ENCODE measurements at places on chromosomes 12 and 14.

- no peak for DNase-seq
Observed at GRCh38 chr12:68189821-68190242, 30.3 kb upstream of the IFNG start.

DNA sequence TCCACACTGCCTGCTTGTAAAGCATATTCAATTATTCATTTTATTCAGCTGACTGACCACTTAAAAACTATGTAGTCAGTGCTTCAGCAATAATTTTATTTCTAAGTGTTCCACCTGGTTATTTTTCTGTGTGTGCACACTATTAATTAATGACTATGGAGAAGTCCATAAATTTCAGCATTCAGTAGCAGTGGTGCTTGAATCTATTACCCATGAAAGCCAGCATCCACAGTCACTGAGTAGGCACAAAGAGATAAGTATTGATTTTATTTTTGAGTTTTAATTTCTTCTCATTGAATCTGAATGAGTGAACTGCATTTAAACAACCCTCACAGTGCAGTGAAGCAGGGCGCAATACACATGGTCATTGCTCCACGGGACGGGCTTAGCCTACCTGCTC lies 643.1 kb downstream of the GALC start:
- DNase-seq, result no peak

DNA sequence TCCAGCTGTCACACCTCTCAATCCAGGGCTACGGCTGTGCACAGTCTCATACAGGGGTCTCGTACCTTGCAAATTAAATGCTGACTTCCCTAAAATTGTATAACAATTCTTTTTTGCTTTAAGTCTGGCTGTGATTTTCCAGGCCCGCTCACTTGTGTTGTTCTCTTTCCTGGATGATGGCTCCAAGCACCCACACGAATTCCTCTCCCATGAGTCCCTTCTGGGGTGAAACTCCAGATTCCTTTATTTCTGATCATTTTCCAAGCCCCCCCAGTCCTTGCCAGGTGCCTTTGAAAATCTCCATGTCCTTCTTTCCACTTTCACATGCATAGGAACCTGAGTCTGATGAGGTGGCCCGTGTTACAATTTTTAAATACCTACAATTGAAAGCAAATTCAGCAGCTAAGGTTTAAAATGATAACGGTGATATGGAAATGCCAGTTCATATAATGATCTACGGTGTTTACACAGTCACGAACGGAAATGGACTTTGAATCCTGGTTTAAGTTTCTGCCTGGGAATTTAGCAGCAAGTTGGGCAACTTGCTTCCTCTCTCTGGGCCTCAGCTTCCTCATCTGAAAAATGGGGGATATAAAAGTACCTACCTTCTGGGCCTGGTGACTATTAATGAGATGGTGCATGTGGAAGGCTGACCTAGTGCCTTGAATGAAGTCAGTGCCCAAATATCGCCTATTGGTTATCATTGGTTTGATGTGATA lies 85.5 kb downstream of the STAB2 start:
- DNase-seq, result no peak

- peak; percentile 7 for DNase-seq
Observed at GRCh38 chr14:50396631-50397389, at the start of gene CDKL1. Gene CDKL1, minus strand, starts transcription at chr14:50396881. Its CDS starts 1,013 bp downstream, at chr14:50395868.

DNA sequence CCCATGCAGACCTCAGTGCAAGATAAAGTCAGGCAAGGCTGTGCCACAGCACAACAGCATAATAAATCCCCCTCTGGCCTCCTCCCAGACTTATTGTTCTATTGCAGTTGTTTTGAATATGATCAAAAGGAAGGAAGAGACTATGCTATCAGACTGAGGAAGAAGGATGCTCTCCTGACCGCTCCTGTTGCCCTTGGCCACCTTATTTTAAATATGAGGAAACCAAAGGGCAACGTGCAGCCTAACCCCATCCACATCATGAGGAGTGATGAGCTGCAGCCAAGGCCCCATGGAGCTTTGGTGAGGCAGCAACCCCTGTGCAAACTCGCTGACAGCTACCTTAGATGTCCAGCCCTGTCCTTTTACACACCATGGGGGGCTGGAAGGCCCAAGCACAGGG lies 291.7 kb downstream of the ZFP36L1 start:
- no peak for DNase-seq

- DNase-seq, result no peak
Observed at GRCh38 chr14:55449116-55449515, 8.7 kb upstream of the TBPL2 start.

GRCh38 chr14:49863487-49864281 lies 11.1 kb upstream of the NEMF start:
- no peak for DNase-seq

GRCh38 chr12:52248541-52249461 lies 15.8 kb downstream of the KRT7 start:
- DNase-seq, result no peak

- DNase-seq, result no peak
Observed at GRCh38 chr12:123094349-123095077, 56.4 kb downstream of the PITPNM2 start.

- no peak for DNase-seq
Observed at GRCh38 chr12:53308276-53308675, 8.8 kb downstream of the MYG1 start.

- no peak for DNase-seq
Observed at GRCh38 chr14:99015833-99016232, 256.2 kb downstream of the BCL11B start.

GRCh38 chr14:68820999-68821683 lies 28.3 kb upstream of the ZFP36L1 start:
- no peak for DNase-seq

- no peak for DNase-seq
Observed at GRCh38 chr14:57244106-57244505, 24.6 kb downstream of the EXOC5 start.

- no peak for DNase-seq
Observed at GRCh38 chr12:12563290-12563928, 746 bp upstream of the DUSP16 start.

- DNase-seq, result no peak
Observed at GRCh38 chr12:53122961-53123468, 19.7 kb downstream of the SOAT2 start.

- no peak for DNase-seq
Observed at GRCh38 chr12:118325081-118325480, 47.6 kb downstream of the TAOK3 start.

GRCh38 chr12:53115891-53116648 lies 12.8 kb downstream of the SOAT2 start:
- no peak for DNase-seq

- DNase-seq, result no peak
Observed at GRCh38 chr14:101228949-101229541, 325.5 kb upstream of the RTL1 start.

DNA sequence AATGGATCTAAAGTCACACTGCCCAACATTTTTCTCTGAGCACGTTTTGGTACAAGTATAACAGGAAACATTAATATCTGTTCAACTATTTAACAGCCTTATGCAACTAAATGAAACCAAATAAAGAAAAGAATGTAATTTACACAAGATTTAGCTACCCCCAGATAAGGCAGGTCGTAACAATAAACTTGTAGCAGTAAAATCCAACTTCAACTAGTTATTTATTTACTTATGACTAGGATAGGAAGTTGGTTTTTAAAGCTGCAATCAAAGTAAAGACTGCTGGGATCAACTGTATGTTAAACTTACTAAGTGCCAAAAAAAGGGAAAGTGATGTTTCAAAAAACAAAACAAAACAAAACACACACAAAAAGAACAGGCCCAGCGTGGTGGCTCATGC lies 30.9 kb downstream of the FERMT2 start:
- no peak for DNase-seq

GRCh38 chr14:103140316-103141109 lies 17.3 kb downstream of the TNFAIP2 start:
- peak; percentile 52 for DNase-seq

DNA sequence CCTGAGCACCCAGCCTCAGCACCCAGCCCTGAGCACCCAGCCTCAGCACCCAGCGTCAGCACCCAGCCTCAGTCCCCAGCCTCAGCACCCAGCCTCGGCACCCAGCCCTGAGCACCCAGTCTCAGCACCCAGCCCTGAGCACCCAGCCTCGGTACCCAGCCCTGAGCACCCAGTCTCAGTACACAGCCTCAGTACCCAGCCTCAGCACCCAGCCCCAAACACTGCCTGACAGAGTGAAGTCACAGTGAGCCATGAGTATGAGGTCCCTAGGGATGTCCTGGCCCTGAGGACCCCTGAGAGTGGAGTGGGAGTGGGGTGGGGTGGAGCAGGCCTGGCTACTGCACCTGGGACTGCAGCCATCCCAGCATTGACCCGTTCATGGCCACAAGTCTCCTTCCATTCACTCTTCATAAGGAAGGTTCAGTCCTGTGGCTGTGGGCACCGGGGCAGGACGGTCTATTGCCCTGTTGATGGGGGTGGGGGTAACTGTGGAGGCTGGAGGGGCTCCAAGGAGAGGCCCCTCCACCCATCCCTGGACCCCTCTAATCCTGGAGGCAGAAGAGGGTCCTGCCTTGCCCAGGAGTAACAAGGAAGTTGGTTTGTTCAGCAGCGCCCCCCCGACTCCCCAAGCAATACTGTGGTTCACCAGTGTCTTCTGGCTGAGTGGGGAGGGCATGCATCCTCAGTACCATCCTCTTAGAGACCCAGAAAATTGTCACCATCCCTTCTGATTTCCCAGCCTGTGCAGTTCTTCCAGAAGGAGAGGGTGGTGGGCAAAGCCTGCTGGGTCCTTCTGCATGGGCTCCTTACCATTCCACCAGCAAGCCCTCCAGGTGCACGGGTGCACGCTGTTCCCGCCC lies 140.5 kb downstream of the ADGRD1 start:
- DNase-seq, result no peak

GRCh38 chr12:27460471-27460978 lies 14.0 kb downstream of the SMCO2 start:
- DNase-seq, result no peak

GRCh38 chr12:9123781-9124382 lies 8.2 kb upstream of the A2M start:
- DNase-seq, result no peak

- DNase-seq, result no peak
Observed at GRCh38 chr14:75907756-75908359, 73.9 kb downstream of the TGFB3 start.

DNA sequence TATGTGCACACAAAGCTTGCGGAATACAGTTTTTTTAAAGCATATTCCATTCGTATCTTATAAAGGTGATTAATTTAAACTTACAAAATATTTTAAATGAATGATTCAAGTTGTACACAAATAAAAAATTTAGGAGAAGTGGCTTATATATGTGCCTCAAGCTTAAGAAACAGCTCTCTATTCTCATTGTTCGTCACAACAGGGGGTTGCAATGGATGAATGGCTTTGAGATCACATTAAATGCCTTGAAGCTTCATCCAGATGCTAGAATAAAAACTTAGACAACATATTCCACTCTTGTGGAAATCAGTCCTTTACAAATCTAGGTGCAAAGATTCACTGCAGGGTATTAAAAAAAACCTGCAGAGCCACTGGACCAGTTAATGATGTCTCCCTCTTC lies 303.9 kb upstream of the LRFN5 start:
- DNase-seq, result no peak

DNA sequence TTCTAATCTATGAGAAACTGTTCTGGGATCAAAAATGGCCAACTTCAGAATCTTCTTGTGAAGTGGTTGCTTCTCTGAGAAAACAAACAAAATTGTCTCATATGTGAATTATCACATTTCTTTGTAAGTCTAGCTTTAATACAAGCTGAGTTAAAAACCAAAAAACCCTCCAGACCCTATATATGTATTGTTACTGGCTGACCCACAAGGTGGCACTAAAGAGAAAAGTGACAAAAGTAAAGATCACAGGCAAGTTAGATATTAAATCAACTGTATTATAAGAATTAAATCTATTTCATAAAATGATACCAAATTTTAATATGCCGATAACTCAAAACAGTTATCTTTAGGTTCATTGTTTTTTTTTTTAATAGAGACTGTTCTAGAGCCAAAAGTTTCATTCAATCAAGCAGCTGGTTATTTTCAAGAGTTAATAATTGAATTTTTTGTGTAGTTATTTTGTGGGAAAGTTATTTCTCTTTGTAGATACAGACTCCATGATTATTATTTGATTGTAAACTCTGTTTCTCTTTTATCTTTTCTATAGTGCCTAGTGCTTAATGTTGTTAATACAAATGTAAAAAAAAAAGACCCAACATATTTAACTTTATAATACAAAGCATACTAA lies 7.5 kb upstream of the TRHDE start:
- no peak for DNase-seq

GRCh38 chr14:33375786-33376185 lies 437.1 kb downstream of the NPAS3 start:
- no peak for DNase-seq

- no peak for DNase-seq
Observed at GRCh38 chr14:88706425-88706824, 86.3 kb downstream of the EML5 start.

- no peak for DNase-seq
Observed at GRCh38 chr12:68225576-68226476, at the start of gene IL26. Gene IL26, minus strand, starts transcription at chr12:68225810. Its CDS starts 54 bp downstream, at chr12:68225756.

DNA sequence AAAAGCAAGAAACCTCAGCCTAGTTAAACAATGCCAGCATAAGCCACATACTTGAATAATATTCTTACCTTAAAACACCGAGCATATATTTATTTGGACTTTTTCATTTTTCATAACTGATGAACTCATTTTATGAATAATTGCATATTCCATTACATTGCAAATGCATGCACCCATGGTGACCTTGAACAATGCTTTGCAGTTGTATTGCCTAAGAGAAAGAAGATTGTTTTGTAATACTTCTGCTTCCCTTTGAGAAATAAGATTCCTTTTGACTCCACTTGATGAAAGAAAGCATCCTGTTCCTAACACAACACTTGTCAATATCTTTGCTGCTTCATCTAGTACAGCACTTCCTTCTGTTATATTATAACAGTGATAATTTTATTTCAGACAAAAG lies 1182.2 kb downstream of the FLRT2 start:
- DNase-seq, result no peak

GRCh38 chr12:116434155-116435011 lies 124.8 kb upstream of the MAP1LC3B2 start:
- DNase-seq, result no peak

DNA sequence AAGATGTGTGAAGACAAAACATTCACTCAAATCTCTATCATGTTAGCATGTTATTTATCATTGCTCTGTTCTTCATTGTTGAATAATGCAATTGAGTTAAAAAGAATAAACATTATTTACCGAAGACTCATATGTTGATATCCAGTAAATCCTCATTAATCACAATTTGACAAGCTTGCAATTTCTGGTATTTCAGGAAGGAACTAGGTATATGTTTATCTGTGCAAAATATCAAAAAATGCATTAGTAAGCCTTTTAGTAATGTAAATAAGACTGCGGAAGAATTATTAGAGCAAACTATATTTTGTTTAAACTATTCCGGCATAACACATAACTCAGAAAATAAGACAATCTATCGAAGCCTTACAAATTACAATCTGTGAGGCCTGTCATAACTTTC lies 222.7 kb upstream of the NOVA1 start:
- no peak for DNase-seq

DNA sequence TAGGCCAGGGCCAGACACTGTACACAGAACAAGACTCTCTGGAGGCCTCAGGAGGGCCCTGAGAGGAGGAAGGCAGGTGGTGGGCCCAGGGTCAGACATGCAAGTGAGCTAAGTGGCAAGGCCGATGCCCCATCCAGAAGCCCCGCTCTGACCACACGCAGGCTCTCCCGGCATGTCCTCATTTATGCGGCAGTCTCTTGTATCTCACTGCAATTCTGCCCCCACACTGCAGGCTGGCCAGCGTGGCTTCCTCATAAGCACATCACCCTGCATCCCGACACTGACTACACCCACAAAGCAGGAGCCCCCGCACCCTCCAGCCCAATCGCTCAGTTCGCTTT lies 17.5 kb downstream of the SSH1 start:
- DNase-seq, result no peak

Data from memory B cell (primary cell).